Ovary (tissue), 10 donors: ENCODE measurements at places on chromosomes 13 and 19. TPM values are rescaled to one million over a fixed set of nuclear protein-coding genes. Genes with fewer than 3 reads are reported as not detected.

DNA sequence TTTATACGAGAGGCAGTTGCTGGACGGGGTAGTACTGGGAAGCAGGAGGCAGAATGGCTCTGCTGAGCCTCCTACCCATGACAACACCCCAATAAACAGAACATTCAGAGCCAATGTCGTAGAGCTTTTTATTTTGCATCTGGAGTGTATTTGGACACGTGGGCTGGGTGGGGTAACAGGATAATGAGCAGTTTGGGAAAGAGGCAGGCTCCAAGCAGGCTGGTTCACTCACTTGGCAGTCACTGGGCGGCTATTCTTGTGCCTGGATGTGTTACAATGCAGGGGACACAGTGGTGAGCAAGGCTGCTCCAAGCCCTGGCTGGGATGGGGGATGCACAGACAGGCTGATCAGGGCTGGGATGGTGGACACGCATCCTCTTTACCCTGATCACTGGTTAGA, 9.5 kb downstream of the ACTMAP start:
- H3K36me3 ChIP-seq = no peaks in the 10 kb centered on the region
- no peak overlapping the region for H3K27ac ChIP-seq

- H3K27ac ChIP-seq = no peak overlapping the region
- no peaks in the 10 kb centered on the region for H3K4me1 ChIP-seq
- no peak for DNase-seq
- no peak overlapping the region for H3K4me3 ChIP-seq
- no peaks in the 10 kb centered on the region for H3K36me3 ChIP-seq
- H3K27me3 ChIP-seq = no peaks in the 10 kb centered on the region
These were observed 752.8 kb upstream of the MIR17HG start for GRCh38 chr13:90594681-90595080.

DNA sequence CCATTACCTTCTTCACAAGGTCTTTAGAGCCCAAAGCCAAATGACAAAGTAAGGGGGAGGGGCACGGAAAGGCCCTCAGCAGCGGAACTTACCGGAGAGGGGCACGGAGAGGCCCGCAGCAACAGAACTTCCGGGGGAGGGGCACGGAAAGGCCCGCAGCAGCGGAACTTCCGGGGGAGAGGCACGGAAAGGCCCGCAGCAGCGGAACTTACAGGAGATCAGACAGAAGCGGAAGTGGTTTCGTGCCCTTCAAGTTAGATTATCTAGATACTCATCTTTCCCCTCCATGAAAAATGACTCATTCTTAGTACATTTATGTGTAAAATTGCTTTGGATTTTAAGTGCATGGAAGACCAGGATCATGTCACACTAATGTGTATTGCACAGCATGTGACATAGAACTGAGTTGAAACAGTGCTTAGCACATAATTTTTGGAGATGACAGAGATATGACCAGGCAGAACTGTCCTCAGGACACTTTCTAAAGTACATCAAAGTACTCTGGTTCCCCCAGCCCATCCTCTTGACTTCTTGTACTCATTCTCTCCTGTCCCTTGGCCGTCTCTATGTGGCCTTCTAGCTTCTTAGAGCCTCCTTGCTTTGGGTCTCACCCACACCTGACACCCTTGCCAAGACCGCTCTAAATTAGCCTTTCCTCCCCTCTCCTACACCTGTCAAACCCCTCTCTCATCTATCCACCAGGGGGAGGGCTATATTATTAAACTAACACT, 25.7 kb upstream of the TPTE2 start:
- peaks cover 2% of the 10 kb centered on the region for H3K4me1 ChIP-seq
- H3K4me3 ChIP-seq = no peak overlapping the region
- no peak overlapping the region for H3K27ac ChIP-seq
- no peaks in the 10 kb centered on the region for H3K27me3 ChIP-seq

DNA sequence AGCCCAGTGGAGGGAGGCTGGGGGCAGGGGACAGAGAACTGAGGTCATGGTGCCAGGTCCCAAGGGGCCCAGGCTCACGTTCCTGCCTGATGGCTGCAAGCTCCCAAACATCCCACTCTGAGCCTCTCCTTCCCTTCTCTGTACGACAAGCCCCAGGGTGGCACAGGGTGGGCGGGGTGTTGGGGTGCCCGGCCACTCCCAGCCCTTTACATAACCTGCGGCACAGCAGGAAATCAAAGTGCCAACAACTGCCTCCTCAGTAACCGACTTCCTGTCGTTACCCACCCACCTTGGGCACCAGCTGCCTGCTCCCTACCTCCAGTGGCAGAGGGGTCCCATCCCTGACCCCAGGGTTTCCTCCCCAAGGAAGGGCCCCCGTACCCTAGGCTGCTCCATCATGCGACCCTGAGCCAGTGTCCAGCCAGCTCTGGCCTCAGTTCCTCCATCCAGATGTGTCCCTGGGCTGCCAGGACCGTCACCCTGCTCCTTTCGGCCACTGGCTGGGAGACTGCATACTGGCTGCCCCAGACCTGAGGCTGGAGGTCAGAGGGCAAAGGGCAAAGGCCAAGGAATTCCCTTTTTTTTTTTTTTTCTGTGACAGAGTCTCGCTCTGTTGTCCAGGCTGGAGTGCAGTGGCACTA, 27.7 kb upstream of the NFIC start:
- peak; percentile 57 for DNase-seq
- no peaks in the 10 kb centered on the region for H3K36me3 ChIP-seq
- peak overlapping the region; percentile 30 for H3K27ac ChIP-seq
- H3K4me1 ChIP-seq = peaks cover 22% of the 10 kb centered on the region
- no peak overlapping the region for H3K4me3 ChIP-seq
- no peaks in the 10 kb centered on the region for H3K27me3 ChIP-seq

GRCh38 chr19:30741566-30741965, 369.4 kb downstream of the ZNF536 start:
- no peaks in the 10 kb centered on the region for H3K4me1 ChIP-seq
- no peak overlapping the region for H3K4me3 ChIP-seq
- no peak for DNase-seq
- no peak overlapping the region for H3K27ac ChIP-seq
- H3K27me3 ChIP-seq = no peaks in the 10 kb centered on the region
- H3K36me3 ChIP-seq = no peaks in the 10 kb centered on the region

DNA sequence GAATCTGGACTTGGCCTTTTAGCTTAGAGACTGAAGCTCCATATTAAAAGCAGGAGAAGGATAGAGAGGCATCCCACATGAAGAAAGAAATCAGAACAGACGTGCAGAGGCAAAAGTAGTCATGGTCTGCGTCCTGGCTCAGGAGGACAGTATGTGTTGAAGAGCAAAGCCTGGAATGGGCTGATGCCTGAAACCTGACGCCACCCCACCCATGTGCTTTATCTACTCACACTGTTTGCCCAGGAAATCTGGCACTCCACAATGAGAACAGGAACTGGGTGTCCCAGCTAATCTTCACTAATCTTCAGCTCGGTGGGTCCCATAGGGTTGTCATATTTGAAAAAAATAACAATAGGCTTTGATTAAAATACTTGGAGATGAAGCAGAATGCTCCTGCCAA, 549.0 kb upstream of the GPC6 start:
- H3K4me1 ChIP-seq = no peaks in the 10 kb centered on the region
- H3K27me3 ChIP-seq = no peaks in the 10 kb centered on the region
- no peak overlapping the region for H3K27ac ChIP-seq
- H3K36me3 ChIP-seq = no peaks in the 10 kb centered on the region

GRCh38 chr19:34104557-34104956, 67.7 kb upstream of the LSM14A start:
- H3K27me3 ChIP-seq = no peaks in the 10 kb centered on the region
- H3K4me1 ChIP-seq = no peaks in the 10 kb centered on the region
- no peak overlapping the region for H3K4me3 ChIP-seq
- H3K36me3 ChIP-seq = no peaks in the 10 kb centered on the region

GRCh38 chr19:51777570-51778462, 16.8 kb downstream of the FPR2 start:
- peaks cover 2% of the 10 kb centered on the region for H3K4me1 ChIP-seq
- no peaks in the 10 kb centered on the region for H3K36me3 ChIP-seq
- no peaks in the 10 kb centered on the region for H3K27me3 ChIP-seq

- peaks cover 6% of the 10 kb centered on the region for H3K4me1 ChIP-seq
- H3K36me3 ChIP-seq = no peaks in the 10 kb centered on the region
- no peak for DNase-seq
These were observed 238 bp downstream of the ZNF260 start for GRCh38 chr19:36527873-36528193.

GRCh38 chr13:42567906-42568305, 6.0 kb upstream of the TNFSF11 start:
- no peaks in the 10 kb centered on the region for H3K36me3 ChIP-seq
- H3K4me3 ChIP-seq = no peak overlapping the region
- no peaks in the 10 kb centered on the region for H3K27me3 ChIP-seq
- no peak overlapping the region for H3K27ac ChIP-seq

DNA sequence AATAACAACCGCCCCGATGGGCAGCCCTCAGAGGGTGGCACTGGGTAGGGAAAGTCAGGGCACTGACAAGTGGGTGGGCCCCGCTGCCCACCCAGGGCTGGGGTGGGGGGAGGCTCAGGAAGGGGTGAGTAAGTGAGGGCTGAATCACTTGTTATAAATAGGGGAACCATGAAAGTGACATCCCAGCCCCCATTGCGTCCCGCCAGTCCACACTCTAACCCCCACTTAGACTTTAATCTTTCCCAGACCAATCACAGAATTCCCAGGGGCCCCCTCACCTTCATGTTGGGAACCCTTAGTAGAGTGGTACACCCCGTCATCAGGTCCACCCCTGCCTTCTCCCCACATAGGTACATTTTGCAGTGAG, 37.0 kb upstream of the NANOS3 start:
- peak overlapping the region; percentile 66 for H3K4me3 ChIP-seq
- H3K27me3 ChIP-seq = no peaks in the 10 kb centered on the region
- no peaks in the 10 kb centered on the region for H3K36me3 ChIP-seq
- DNase-seq = no peak
- peak overlapping the region; percentile 71 for H3K27ac ChIP-seq
- H3K4me1 ChIP-seq = peaks cover 24% of the 10 kb centered on the region

- H3K27ac ChIP-seq = no peak overlapping the region
- H3K4me1 ChIP-seq = peaks cover 2% of the 10 kb centered on the region
- H3K4me3 ChIP-seq = peak overlapping the region; percentile 17
- no peaks in the 10 kb centered on the region for H3K36me3 ChIP-seq
- no peaks in the 10 kb centered on the region for H3K27me3 ChIP-seq
These were observed 10.3 kb upstream of the BICRA start for GRCh38 chr19:47598407-47599349.

- no peak overlapping the region for H3K27ac ChIP-seq
- no peaks in the 10 kb centered on the region for H3K36me3 ChIP-seq
- H3K4me3 ChIP-seq = no peak overlapping the region
- DNase-seq = no peak
- H3K27me3 ChIP-seq = no peaks in the 10 kb centered on the region
These were observed 770.1 kb upstream of the PCDH20 start for GRCh38 chr13:62185631-62186255.

DNA sequence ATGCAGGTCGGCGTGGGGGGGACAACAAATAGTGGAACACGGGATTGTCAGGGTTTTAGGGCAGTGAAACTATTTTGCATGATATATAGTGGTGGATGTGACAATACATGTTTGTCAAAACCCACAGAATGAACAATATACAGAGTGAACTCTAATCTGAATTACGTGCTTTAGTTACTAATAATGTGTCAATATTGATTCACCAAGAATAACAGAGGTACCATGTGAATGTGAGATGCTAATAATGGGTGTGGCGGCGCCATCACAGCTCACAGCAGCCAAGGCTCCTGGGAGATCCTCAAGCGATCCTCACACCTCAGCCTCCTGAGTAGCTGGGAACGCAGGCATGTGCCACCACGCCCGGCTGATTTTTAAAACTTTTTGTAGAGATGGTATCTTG, 12.9 kb downstream of the ELAVL1 start:
- H3K36me3 ChIP-seq = no peaks in the 10 kb centered on the region
- no peak for DNase-seq
- H3K4me1 ChIP-seq = peaks cover 1% of the 10 kb centered on the region
- H3K4me3 ChIP-seq = no peak overlapping the region
- H3K27me3 ChIP-seq = no peaks in the 10 kb centered on the region

DNA sequence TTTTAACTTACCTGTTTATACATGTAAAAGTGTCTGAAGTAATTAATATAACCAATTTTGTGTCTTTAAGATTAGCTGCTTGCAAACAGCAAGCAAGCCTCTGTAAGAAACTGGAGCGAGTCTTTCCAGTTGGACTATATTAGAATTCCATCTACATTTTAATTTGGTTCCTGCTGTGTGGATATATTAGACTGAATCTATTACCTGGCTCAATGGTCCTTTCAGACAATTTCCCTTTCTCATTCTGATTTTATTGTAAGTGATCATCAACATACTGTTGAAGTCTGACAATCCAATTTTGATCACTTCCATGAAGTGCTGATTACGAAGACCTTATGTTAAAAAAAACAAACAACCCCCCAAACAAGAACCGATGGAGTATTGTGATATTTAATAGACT, 72.3 kb downstream of the GPC5 start:
- H3K4me3 ChIP-seq = no peak overlapping the region
- no peak overlapping the region for H3K27ac ChIP-seq
- H3K4me1 ChIP-seq = no peaks in the 10 kb centered on the region
- H3K27me3 ChIP-seq = no peaks in the 10 kb centered on the region
- DNase-seq = no peak
- no peaks in the 10 kb centered on the region for H3K36me3 ChIP-seq

GRCh38 chr19:6723108-6723618, 2.7 kb upstream of the C3 start:
- no peaks in the 10 kb centered on the region for H3K27me3 ChIP-seq
- no peak overlapping the region for H3K27ac ChIP-seq
- H3K4me3 ChIP-seq = no peak overlapping the region
- no peaks in the 10 kb centered on the region for H3K36me3 ChIP-seq

- DNase-seq = no peak
- H3K4me3 ChIP-seq = no peak overlapping the region
- H3K36me3 ChIP-seq = no peaks in the 10 kb centered on the region
- no peaks in the 10 kb centered on the region for H3K27me3 ChIP-seq
These were observed 4.6 kb downstream of the KLF12 start for GRCh38 chr13:74129500-74130191.

DNA sequence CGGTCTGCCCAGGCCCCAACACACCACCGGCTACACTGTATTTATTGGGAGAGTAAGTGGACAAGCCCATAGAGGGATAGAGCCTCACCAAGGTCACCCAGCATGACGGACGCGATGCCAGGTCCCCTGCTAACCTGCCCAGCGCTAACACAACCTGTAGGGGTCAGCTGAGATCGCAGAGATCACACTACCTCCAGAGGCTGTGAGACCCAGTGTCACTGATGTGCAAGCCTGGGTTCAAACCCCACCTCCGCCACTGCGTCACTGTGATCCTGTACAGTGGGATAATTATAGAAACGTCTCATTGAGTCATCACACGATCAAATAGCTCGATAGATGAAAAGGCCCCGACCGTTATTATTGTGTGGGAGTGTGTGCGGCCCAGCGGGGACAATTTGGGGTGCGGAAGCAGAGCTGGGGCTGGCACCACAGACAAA, 10.6 kb upstream of the TLE2 start:
- peaks cover 8% of the 10 kb centered on the region for H3K4me1 ChIP-seq
- H3K27me3 ChIP-seq = no peaks in the 10 kb centered on the region
- H3K36me3 ChIP-seq = no peaks in the 10 kb centered on the region
- no peak for DNase-seq
- no peak overlapping the region for H3K27ac ChIP-seq
- H3K4me3 ChIP-seq = no peak overlapping the region

GRCh38 chr19:3248728-3249326, 24.4 kb downstream of the CELF5 start:
- no peak overlapping the region for H3K27ac ChIP-seq
- no peaks in the 10 kb centered on the region for H3K27me3 ChIP-seq
- H3K4me1 ChIP-seq = no peaks in the 10 kb centered on the region

Gene RFX1
- 2.4 TPM for total RNA-seq

Gene ODAD3
- 0.18 TPM for total RNA-seq

Gene TGDS
- 8.4 TPM for total RNA-seq

Gene MYCBP2
- 145 TPM for total RNA-seq

Gene MCEMP1
- 0.83 TPM for total RNA-seq

Gene COL4A2
- total RNA-seq = 171 TPM

Gene ZNF99
- total RNA-seq = 0.20 TPM

Gene SIGLEC10
- 4.6 TPM for total RNA-seq
